ENCODE measurements at places on chromosomes 7 and 10.

- no peak for DNase-seq
Measured at GRCh38 chr7:121575194-121575765, 179.2 kb upstream of the FAM3C start.

DNA sequence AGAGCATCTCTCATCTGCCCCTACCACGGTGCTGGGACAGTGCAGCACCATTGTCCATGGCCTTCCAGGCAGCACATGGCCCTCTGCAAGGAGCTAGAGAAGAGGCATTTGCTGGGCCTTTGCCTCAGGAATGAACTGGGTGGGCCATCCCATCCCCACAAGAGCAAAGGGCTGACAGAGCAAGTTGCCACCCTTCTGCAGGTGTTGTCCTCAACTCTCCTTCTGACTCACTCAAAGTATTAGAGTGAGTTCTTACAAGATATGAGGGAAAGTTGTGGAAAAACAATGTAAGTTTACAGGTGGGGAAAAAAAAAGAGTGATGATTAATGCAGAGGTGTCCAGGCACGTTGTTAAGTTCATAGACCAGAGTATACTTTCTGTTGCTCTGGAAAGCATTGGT is 261.2 kb downstream of the SKIDA1 start:
- DNase-seq = no peak

DNA sequence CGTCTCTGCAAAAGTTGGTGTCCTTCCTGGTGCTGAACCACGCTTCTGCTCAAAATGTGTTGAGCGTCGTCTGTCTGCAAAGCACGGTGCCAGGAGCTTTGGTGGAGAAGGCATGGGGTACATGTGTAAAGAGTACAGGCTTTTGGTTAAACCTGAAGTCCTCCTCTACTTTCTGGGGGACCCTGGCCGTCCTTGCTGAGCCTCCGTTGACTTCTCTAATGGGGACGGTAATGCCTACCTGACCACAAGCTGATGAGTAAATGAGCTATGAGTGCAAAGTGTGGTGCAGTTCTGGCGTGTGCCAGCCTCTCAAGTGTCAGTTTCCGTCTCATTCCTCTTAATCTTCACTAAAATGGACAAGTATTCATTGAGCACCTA is 527 bp upstream of the HERPUD2 start:
- DNase-seq = no peak

DNA sequence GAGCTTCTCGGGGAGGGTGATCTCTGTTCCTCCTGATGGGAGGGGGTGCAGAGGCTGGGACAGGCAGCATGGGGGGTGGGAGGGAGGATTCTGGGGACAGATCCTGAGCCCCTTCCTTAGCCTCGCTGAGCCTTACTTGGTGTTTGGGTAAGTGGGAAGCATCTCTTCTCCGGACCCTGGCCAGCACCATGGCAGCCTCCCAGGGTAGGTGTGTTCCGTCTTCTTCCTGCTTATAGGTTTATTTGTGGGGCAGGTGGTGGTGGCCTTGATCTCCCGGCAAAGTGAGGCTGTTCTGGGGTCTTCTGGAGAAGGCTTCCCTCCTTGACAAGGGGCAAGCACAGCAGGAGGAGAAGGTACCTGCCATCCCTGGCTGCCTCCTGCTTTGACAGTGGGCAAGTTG is 226.9 kb downstream of the GLRX3 start:
- DNase-seq = no peak

GRCh38 chr7:73509463-73509862 is 12.6 kb downstream of the BAZ1B start:
- DNase-seq = no peak
